ENCODE measurements at places on chromosomes 1 and 21. TPM values are rescaled to one million over a fixed set of nuclear protein-coding genes. Genes with fewer than 3 reads are reported as not detected.

Gene DDOST
- total RNA-seq: 305 TPM

Gene IGSF5
- not detected for total RNA-seq

Gene B3GALT5
- not detected for total RNA-seq

Gene PRDM16
- 1.1 TPM for total RNA-seq

Gene EFNA1
- total RNA-seq: 44.8 TPM

Measured in tracheal epithelial cell (primary cell).